ENCODE measurements at places on chromosomes 3 and 15.

- no peak for DNase-seq
Observed at GRCh38 chr3:18382760-18383369, 42.3 kb downstream of the SATB1 start.

- no peak for DNase-seq
Observed at GRCh38 chr3:176583956-176584355, 613.3 kb downstream of the TBL1XR1 start.

DNA sequence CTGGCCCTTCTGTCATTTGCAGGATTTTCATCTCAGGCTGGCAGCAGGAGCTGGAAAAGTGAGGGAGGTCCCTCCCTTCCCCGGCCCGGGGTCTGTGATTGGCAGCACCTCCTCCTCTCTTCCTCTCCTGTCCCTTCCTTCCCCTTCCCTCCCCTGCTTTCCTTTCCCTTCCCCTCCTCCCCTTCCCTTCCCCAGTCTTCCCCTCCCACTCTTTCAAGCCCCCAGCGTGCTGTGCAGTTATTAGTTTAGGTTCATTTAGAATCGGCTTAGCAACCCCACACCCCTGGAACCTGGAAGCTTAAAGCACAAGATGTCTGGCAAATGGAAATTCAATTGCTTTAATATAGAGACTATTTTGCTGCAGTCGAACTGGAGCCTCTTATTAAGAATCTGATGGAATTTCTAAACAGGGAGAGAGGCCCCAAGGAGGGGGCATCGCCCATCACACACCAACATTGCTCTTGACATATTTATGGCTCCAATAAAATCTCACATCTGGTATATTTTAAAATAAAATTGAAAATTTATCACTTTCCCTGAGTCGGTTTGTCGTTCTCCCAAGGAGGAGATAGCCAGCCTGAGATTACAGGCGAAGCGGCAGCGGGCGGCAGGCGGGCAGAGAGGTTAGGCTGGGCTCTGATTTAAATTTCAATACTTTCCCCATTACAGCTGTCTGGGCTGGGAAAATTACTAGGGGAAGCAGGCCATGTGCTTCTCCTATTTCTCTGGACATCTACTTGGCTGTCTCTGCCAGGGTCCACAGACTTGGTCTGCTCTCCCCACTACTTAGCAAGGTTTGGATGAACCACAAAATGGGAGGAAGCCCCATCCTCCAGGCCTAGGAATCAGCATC lies 98.9 kb downstream of the LINGO1 start:
- DNase-seq = no peak

DNA sequence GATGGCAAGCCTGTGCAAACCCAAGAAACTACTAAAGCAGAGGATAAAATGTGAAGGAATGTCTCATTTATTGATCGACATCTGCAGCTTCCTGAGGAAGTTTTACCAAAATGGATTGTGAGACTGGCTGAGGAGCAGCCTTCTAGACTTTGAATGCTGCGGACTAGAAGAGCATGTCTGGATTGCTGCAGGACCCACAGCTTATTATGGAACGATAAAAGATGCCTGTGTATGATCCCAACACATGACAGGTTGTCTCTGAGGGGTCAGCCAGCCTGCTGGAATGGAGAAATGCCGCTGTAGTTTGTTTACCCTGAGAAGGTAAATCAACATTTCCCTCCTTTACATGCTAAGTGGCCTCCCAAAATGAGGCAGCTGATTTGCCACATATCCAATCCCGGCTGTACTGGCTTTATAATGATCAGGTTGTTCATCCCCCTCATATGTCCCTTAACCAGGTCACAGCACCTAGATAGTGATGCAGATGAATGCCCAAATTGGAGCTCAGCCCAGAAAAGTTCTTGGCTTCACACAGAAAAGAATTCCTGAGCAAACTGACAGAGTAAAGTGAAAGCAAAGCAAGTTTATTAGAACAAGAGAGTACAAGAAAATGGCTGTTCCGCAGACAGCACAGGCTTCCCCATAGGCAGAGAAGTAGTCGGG lies 63.9 kb downstream of the IL12A start:
- no peak for DNase-seq

DNA sequence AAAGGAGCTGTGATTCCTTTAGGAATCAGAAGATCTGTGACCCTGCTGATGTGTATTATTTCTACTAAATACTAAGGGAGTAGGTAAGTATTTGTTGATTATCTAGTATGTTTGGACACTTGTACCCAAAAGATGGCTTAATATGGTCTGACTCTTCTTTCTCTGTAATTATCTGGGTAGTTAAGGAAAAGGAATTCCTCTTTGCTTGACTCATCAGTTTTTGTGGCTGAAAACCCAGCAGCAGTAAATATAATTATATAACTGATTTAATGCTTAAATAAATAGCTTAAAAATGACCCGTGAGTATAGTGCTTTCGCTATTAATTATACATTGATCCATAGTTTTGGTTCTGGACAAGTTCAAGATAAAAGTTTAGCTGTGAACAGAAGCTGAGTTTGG lies 155.8 kb downstream of the LRTM1 start:
- DNase-seq = no peak

GRCh38 chr3:44436181-44436580 lies 41.3 kb downstream of the ZNF445 start:
- no peak for DNase-seq

DNA sequence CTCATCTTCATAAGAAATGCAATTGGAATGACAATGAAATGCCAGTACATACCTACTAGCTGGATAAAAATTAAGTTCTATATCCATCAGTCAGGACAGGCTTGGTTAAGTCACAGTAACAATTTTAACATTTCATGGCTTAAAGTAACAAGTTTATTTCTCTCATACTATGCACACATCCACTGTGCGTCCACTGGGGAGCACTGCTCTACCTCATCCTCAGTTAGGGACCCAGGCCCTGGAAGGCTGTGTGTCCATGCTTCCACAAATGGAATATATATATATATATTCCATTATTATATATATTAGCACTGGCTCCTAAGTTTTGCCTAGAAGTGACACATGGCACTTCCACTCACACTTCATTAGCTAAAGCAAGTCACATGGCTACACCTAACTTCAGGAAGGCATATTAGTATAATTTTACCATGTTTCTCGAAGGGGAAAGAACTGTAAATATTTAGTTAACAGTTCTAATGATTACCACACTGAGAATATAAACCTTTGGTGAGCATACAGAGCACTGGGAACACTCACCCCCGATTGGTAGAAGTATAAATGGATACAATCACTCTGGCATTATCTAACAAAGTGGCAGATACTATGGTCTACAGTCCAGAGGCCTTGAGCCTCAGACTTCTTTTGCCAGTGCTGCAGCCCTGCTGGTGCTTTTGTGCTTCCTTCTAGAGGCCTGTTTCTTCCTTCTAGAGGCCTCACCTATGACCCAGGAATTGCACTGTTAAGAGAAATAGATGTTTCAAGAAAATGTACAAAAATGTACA lies 28.6 kb downstream of the AP3S2 start:
- no peak for DNase-seq

DNA sequence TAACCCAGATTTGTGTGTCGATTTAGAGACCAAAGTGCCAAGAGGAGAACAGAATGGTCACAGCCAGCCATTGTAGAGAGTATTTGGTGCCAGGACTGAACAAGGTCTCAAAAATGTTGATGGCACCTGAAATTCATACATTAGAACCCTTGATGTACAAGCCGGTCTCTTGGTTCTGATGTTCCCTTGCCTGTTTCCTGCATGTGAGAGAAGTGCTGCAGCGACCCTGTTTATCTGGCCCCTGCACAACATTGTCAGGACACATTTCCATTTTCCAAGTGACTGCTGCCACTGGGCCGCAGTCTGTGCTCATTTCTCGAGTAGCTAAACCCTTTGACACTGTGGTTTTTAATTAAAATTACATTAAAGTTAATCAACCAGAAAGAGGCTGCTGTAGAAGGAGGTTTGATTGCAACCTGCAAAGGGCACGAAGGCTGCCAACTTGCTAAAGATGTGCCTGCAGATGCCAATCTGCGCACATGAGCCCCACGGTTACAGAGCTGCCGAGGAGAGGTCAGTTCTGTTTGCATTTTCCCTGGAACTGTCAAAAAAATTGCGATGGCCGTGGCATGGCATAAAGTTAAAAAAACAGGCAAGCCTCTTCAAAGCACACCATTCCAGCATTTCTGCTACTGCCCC lies 136.4 kb upstream of the CMC1 start:
- DNase-seq = no peak

DNA sequence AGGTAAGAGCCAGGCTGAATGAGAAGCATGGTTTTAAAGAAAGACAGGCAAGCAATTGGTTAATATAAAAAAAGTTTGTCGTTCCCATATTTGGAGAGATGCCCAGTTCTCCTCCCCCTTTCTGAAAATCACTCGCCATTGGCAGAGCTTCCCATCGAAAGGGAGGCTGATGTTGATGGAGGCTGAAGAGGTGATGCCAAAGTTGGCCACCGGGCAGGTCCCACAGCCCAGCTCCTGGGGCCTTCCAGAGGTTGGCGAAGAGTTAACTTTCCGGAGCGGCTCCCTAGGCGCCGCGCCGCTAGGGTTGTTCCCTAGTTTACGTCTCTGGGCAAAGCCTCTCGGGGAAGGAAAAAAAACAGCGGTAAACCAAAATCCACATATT lies 793 bp downstream of the PCOLCE2 start:
- DNase-seq = no peak

DNA sequence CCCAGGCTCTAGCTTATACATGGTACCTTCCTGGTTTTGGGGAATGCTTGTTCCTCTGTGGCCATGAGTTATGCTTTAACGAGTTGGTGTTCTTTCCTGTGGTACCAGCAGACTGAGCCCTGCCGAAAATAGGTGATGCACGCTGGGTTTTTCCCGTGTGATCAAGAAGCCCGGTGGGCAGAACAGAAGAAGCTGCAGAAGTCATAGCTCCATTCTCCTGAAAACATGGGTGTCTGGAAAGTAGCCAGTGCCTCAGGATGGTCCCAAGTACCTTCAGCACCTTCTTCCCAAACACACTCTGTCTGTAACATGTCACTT lies 25.2 kb downstream of the MAPKBP1 start:
- DNase-seq = no peak

GRCh38 chr3:186308549-186308948 lies 53.5 kb downstream of the DGKG start:
- DNase-seq = no peak

- DNase-seq = no peak
Observed at GRCh38 chr3:141148770-141149169, 82.9 kb upstream of the PXYLP1 start.

DNA sequence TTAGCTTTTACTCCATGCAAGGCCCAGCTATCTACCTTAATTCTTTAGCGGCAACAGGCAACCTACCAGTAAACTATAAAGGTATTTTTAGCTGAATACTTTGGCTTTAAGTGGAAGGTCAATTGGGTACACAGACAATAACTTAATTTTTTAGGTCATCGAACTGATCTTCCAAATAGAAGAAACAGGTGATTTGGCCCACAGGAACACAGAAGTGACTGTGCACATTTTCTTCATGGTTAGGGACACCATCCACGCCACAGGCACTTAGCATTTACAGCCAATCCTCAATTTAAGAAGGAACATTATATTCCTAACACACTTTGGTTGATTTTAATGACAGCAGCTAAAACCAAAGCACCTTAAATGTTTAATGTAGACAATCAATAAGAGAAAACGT lies 1.9 kb downstream of the ARPP19 start:
- no peak for DNase-seq

DNA sequence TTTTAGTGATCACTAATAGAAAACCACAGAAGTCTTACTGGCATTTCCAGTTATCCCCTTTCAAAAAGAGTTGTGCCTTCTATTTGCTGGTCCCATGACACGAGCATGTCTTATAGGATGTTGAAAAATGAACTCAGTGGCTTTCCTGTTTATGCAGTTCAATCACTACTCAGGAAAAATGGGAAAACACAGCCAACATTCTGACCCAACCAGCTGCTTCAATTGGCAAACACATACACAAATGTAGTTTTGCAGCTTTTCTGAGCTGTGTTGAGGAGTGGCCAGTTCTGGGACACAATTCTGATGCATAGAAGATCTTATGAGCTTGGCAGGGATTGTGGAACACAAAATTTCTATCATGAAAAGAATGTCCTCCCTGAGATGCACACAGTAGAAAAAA lies 40.3 kb downstream of the FSTL1 start:
- DNase-seq = no peak

- no peak for DNase-seq
Observed at GRCh38 chr3:170730071-170730812, 139.8 kb downstream of the RPL22L1 start.

DNA sequence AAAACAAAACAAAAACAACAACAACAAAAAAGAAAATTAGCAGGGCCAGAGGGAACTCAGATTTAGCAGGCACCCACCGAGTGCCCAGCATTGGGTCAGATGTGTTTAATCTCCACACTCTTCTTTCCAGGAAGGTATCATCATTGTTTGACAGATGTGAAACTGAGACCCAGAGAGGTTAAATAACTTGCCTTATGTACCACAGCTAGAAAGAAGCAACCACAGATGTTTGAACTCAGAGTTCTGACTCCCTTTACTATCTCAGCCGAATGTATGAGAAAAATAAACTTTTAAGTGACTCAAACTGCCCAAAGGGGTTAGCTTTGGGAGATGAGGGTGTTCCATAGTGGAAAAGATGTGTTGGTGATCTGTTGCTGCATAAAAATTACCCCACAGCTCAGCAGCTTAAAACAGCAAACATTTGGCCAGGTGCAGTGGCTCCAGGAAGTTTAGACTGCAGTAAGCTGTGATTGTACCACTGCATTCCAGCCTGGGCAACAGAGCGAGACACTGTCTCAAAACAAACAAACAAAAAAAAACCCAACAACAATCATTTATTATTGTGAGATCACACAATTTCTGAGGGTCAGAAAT lies 4.5 kb upstream of the RPP25 start:
- no peak for DNase-seq

- no peak for DNase-seq
Observed at GRCh38 chr3:21310161-21310560, 440.8 kb downstream of the ZNF385D start.

DNA sequence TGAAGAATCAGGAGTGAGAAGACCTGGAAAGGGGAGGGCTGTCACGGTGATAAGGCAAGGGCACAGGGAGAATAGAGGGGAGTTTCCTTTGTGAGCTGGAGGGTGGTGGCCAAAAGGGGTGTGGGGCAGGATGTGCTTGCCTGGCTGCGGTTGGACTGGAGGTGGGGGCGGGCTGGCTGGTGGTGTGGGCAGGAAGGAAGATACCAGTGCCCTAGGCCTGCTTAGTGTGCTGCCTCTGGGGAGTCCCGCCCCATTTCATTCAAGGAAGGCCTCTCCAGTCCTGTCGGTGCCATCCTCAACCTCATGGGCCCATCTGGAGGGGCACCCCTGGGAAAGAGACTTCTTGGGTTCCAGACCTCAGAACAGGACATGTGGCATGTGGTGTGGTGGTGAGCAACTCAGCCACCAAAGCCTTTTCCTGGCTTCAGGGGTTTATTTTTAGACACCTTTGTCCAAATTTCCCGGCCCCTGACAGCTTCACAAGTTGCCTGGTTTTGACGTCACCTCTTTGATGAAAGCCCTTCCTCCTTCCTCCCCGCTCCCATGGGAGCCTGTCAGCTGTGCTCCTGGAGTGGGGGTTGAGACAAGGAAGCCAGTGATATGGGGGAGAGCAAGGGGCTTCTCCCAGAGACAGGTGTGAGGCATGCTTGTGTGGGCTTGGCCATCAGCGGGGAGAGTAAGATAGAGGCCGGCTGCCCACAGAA lies 15.6 kb downstream of the TEX264 start:
- no peak for DNase-seq

All from non-pigmented ciliary epithelial cell (primary cell).